AG04450 (cell line): ENCODE measurements at places on chromosomes 1 and 21. TPM values are rescaled to one million over a fixed set of nuclear protein-coding genes. Genes with fewer than 3 reads are reported as not detected.

- no peak for DNase-seq
These were observed 31.3 kb downstream of the CENPF start for GRCh38 chr1:214634267-214634666.

GRCh38 chr1:102661481-102661880 lies 446.8 kb downstream of the COL11A1 start:
- DNase-seq, result no peak

DNA sequence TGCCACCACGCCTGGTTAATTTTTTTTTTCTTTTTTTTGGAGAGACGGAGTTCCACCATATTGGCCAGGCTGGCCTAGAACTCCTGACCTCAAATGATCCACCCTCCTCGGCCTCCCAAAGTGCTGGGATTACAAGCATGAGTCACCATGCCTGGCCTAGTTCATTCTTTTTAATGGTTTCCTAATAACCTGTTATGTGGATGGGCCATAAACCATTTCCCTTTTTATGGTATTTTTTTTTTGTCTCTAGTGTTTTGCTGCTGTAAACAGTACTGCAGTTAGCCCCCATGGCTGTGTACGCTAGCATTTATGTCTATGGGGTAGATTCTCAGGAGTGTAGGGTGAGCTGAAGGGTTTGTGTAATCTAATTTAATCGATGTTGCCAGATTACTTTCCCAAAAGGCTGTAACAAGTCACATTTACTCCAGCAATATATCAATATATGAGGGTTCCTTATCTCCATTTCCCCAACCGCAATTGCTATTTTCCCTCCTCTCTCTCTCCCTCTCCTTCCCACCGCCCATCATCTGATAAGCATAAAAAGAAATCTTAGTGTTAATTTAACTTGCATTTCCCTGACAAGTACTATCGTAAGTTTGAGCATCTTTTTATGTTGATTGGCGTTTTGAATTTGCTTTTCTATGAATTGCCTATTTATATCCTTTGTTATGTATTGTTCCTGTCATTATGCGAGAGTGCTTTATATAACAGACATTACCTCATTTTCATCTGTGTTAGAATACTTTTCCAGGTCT lies 28.7 kb downstream of the RCSD1 start:
- no peak for DNase-seq

GRCh38 chr1:12098786-12099185 lies 35.7 kb downstream of the TNFRSF8 start:
- no peak for DNase-seq

DNA sequence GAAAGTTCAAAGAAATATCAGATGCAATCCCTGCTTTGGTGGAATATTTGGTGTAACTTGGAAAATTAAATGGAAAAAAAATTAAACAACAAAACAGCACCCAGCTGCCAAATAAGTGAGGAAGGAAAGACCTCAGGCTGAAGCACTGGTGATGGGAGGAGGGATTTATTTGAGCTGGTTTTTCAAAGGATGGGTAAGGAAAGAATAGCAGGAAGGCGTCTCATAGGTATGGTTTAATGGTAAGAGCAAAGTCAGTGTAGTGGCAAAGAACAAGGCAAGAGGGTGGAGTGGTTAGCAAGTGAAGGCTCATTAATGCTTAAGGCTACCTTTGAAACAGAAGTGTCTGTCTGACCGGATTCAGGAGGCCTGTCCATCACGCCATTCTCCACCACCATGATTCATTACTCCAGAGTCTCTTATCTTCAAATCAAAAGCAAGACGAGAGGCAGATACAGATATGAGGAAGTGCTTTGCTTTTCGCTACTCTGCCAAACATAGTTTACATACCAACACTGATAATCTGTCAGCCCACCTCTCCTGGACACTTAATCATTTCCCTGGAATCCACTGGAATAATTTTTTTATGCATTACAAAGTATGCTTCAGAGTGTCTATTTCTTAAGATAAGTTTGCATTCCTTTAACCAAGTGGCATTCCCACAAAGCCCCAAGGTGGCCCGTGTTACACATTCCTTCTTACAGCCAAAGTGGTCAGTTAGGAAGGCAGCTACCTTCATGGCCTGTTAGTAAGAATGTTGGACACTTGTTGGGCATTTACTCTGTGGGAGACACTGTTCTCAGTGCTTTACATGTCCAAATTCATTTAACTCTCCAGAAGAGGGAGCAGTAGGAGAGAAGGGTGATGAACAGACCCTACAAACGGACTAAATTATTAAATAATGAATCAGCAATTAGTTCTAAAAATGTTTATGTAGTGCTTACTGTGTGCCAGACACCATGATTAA lies 146.6 kb downstream of the ROR1 start:
- peak; percentile 39 for DNase-seq

GRCh38 chr1:66035616-66036245 lies 243.0 kb downstream of the PDE4B start:
- no peak for DNase-seq

GRCh38 chr1:175673371-175674150 lies 69.8 kb downstream of the TNR start:
- no peak for DNase-seq

DNA sequence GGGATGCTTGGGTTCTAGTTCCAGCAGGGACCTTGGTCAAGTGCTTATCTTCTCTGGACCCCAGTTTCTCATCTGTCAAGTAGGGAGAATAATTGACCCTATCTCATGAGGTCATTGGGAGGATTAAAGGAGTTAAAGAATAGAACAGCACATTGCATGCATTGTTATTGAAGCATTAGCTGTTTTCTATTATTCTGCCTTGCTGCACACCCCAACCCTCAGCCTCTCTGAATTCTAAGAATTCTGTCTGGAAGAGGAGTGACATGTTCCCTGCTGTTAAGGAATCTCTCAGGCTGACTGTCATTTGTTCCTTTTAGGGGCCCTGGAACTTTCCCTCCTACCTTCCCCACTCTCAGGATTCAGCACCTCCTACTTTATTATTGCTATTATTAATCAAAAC lies 73.9 kb downstream of the NENF start:
- no peak for DNase-seq

DNA sequence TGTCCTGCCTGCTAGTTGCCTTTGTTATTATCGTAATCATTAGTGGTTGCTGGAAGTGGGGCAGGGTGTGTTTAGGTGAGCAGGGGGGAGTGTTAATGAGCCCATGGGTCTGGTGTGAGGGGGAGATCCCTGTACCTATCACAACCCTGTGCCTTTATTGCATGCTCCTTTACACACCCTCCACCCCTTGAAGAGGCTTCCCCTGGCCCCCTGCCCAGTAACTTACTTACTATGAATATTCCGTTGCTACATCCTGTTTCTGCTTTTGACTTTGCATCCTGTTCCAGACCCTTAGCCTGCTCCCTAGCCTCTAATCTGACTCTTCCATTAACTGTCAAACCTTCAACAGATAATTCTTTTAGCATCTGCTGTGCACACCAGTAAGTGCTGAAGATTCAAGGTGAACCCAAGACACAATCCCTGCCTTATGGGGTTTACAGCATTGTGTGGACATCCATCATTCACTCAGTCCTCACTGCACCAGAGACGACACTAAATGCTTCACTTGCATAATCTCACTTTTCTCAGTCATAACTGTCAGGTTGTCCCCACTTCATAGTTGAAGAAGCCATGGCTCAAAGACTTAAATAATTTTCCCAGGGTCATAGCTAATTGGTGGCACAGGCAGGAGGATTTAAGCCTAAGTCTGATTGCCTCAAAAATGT lies 47.9 kb downstream of the CDC7 start:
- no peak for DNase-seq

DNA sequence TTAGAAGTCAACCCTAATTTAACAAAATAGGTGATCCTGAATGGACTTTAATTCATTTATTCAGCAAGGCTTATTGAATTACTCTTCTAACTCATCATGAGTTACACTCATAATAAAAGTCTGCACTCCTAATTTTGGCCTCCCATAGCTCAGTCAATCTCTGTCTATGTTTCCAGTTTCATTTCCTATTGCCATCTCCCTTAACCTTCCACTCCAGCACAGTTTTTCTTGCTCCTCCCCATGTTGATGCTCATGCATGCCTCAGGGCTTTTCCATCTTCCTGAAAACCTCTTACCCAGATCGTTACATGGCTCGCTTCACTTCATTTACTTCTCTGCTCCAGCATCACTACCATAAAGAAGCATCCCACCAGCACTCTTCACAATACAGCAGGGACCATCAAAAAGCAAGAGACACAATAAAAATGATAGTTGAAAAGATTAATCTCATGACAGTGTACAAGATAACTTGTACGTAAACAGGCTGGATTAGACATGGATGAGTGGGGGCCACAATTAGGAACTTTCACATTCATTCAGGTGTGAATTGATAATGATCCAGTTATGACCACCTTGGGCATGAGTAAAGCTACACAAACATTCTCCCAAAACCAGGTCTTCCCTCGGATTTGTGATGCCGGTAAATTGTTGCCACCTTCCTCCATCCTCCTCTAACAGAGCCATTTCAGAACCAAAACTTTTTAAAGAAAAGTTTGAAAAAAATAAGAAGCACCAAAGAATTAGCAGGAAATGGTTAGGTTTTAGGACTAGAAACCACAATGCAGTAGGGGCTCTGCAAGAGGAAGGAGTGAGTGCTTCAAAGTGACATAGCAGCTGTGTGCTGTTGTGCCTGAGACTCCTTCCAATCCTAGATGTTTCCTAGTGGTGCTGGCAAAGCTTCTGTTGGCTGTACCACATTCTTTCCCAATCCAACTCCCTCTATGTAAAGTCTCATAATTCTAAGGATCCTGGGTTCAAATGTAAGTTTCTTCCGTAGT lies 89.8 kb downstream of the OLFML2B start:
- no peak for DNase-seq

DNA sequence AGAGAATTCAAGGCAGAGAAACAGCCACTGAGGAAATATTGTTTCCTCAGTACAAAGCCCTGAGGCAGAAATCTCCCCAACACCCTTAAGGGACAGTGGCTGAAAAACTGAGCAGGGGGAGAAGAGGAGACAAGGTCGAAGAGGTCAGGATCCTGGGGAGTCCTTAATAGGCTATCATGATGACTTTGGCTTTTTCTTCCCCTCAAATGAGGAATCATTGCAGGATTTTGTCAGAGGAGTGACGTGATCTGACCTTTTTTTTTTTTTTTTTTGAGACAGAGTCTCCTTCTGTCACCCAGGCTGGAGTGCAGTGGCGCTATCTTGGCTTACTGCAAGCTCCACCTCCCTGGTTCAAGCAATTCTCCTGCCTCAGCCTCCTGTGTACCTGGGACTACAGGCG lies 10.2 kb downstream of the MAP7D1 start:
- no peak for DNase-seq

GRCh38 chr1:40665335-40666171 lies at the start of gene RIMS3:
Gene RIMS3 (minus strand): TSS chr1:40665682. CDS start chr1:40641925, 23,757 bp downstream.
- DNase-seq, result no peak

- no peak for DNase-seq
These were observed 5.6 kb downstream of the CLDN19 start for GRCh38 chr1:42734201-42735035.

DIO1 gene
- not detected in 2 replicates for polyA plus RNA-seq

PCNT gene
- 8.5 and 8.8 TPM in 2 replicates for polyA plus RNA-seq

CSMD2 gene
- polyA plus RNA-seq, result 2.3 and 2.6 TPM in 2 replicates

AADACL4 gene
- not detected in 2 replicates for polyA plus RNA-seq
